Right kidney (tissue), 9 donors: ENCODE measurements at places on chromosomes 6 and 20.
A peak's percentile ranks its signal among the peaks of the same experiment; 100 is the strongest.

DNA sequence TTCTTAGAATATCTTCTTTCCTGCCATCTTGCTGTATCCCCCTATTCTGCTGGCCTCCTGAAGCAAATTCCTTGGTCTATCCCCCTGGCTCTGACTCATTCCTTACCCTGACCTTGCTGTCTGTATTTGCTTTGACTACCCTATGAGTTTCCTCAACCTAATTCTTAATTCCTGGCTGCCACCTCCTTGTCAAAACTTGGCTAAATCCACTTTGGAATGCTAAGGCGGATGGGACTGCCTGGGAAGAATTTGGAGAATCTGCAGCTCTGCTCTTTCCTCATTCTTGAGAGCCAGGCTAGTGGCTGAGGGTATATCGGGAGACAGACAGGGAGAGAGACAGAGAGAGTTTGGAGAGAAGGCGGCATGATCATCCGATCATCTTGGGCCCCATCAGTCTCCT lies 24.4 kb downstream of the CAP2 start:
- DNase-seq: no peak

- no peak for DNase-seq
Observed at GRCh38 chr6:74598462-74599393, 607.1 kb downstream of the COL12A1 start.

- DNase-seq: no peak
Observed at GRCh38 chr20:62062661-62063314, 2.9 kb downstream of the TAF4 start.

DNA sequence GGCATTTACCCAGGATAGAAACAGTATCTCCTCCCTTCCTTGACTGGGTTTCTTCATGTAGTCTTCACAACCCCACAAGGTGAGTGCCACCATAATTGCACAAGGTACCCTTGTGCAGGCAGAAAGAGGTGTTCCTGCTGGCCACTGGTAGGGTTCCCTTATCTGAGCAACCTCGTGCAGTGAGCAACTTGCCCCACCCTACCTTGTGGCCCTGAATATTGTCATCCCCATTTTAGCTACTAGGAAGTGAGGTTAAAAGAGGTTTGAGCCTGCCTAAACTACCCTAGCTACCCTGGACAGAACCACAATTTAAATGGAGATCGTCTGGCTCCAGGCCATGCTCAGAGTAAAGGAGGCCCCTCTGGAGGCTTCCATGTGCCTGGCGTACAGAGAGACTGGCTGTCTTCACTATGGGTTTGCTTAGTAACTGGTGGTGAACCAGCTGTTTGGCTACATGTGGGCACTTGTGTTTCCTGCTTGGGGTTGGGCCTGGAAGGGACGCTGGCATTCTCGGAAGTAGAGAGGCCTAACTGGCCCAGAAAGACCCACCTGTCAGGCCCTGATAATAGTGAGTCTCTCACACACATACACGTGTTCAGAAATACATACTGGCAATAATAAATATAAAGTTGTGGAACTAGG lies 148.8 kb downstream of the LRFN2 start:
- no peak for DNase-seq

- no peak for DNase-seq
Observed at GRCh38 chr20:54688476-54688875, 213.1 kb downstream of the DOK5 start.

GRCh38 chr6:115896538-115897129 lies 164.1 kb downstream of the FRK start:
- DNase-seq: peak; percentile 10

- DNase-seq: no peak
Observed at GRCh38 chr20:39943336-39943735, 745.7 kb downstream of the MAFB start.

DNA sequence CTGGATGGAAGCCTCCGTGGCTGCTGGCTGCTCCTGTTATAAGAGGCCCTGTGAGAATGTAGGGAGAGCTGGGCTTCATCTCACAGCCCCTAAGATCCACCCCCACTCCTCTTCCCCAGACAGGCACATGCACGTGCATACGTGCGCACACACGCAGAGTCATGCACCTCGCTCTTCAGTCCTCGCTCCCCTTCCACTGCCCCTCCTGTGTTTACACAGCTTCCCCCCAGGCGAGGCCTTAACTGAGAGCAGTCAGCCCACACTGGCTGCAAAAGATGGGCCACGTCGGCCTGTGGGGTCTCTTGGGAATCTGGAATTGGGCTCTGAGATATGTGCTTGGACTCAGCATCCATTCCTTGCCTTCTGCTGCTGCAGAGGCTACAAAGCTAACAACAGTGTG lies 35.2 kb upstream of the MLN start:
- no peak for DNase-seq

DNA sequence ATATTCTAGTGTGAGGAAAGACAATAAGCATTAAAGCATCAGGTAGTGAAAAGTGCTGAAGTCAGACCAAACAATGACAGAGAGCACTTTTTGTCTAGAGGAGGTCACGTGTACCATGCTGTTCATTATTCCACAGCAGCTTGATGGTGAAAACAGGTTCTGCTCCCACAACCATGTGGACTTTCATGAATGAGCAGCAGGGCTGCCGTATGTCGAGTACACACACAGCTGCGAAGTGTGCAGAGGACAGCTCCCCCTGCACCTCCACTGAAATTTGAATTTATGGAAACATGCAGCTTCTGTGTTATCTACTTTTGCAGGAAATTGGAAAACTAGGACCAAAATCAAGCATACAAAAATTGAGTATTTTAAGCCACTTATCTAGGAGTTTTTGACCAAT lies 85.3 kb downstream of the MAP7 start:
- no peak for DNase-seq

- DNase-seq: no peak
Observed at GRCh38 chr20:58504566-58504965, 10.6 kb downstream of the APCDD1L start.

DNA sequence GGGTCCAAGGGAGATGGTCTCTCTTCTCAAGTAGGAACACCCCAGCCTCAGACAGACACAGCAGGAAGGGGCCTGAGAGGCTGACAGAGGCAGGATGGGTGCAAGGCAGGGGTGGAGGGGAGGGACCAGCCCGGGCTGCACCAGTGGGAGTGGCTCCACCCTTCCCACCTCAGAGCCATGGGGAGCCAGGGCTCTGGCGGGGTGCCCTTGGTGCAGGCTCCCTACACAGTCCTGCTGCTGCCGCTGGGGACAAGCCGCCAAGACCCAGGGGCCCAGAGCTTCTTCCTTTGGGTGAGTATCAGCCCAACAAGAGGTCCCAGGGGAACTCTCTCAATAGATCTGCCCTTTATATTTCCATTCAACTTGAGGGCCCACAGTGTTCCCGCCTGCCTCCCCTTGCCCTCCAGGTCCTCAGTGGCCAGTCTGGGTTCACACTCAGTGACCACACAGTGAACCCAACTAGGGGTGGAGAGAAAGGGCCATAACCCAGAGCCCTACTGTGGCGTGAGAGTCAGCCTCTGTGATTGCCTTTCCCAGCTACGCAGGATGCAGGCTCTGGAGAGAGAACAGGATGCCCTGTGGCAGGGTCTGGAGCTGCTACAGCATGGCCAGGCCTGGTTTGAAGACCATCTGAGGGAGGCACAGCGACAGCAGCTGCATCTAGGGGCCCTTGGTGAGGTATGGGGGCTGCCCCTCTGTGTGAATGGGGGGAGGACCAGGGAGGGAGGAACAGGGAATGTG lies 592 bp downstream of the SAPCD1 start:
- DNase-seq: no peak

DNA sequence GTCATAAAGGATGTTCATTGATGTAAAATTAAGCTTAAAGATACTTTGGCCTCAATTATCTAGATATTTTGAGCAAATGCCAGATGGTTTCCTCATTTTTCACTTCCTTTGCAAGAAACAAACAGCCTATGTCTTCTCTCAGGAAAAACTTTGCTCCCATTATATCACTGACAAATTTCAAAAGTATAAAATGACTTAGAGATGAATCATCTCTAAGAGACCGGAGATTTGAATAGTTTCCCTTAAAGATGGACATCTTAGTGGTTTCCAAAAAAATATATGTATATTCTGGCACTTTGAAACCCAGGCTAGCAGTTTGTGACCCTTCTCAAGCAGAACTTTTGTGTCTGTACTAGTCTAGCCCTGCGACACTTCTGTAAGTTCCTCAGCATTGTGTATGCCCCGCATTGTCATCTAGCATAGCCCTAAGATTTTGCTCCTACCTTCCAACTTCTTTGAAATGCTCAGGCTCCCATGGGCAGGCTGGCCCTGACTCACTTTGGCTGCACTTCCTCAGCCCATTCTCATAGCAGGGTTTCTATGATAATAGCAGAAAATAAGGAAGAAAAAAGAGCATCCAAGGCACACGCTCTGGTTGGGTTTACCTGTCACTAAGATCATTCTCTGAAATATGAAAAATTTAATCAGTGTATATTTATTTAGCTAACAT lies 25.7 kb upstream of the POU3F2 start:
- no peak for DNase-seq
